ENCODE measurements at places on chromosomes 1 and 21. TPM values are rescaled to one million over a fixed set of nuclear protein-coding genes. Genes with fewer than 3 reads are reported as not detected.

DNA sequence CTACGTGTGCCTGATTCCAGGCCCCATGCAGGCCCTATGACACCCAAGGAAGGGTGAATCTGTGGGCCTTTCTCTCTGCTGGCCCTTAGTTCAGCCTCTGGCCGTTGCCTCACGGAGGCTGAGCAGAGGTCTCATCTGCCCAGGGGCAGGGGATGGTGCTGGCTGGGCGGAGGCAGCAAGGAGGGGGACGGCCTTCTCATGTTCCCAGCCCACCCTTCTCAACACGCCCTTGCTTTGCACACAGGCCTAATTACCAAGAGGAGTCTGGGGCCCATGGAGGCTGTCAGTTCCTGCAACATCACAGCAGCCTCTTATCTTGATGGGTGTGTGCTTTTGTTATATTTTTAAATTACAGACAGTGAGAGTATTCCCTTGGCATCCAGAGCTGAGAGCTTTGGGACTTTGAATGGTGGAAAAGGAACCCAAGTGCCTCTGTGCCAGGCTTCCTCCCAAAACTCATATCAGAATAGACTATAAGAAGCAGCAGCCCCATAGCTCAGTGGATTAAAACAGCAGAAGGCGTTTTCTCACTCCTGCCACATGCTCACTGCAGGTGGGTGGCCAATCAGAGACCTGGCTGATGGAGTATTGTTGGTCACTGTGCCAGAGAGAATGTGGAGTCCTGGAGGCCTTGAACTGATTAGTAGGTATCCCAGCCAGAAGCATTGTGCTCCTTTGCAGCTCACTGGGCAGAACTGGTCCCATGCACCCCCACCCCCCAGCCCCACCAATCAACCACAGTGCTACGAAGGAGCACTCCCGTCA lies 164.9 kb downstream of the CAMTA1 start:
- DNase-seq, result no peak
- no peak overlapping the region for H3K4me3 ChIP-seq
- no peaks in the 10 kb centered on the region for H3K27me3 ChIP-seq

DNA sequence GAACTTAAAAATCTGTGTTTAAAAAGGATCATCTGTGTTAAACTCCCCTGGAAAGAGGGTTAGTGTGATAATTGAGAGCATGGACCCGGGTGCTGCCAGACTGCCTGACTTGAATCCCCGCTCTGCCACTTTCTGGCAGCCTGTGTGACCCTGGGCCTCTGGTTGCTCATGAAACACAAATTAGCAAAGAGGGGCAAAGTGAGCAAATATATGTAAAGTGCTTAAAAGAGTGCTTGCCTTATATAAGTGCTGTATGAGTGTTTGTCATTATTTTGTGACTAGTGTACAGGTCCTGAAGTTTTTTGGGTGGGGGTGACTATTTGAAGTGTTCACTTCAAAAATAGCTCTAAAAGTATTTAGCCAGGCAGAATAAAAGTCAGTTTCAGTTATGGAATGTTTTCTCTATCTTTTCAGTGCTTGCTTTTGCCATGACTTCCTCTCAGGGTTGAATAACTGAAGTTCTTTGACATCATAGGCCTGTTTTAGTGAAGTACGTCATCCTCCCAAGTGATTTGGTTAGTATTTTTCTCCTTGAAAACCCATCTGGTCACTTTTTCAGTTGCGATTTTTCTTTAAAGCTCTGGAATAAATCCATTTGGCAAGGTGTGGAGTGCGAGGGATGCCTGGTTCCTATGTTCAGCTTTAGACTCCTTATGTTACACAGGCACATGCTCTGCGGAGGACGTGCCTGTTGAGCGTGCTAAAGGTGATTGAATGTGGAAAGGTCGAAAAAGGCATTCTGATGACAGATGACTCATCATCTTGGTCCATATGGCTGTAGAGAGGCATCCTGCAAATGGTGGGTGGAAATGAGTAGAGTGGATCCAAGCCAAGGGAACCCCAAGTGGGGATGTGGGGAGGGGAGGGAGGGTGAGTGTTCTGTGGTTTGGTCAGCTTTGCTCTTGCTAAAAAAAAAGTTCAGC lies 47.8 kb downstream of the AK4 start:
- H3K27ac ChIP-seq, result no peak overlapping the region
- H3K4me3 ChIP-seq, result no peak overlapping the region
- H3K36me3 ChIP-seq, result peaks cover 2% of the 10 kb centered on the region
- H3K4me1 ChIP-seq, result peaks cover 6% of the 10 kb centered on the region
- peaks cover 7% of the 10 kb centered on the region for H3K27me3 ChIP-seq

GRCh38 chr1:230848235-230848634 lies 20.1 kb downstream of the C1orf198 start:
- no peak overlapping the region for H3K27ac ChIP-seq
- peaks cover 8% of the 10 kb centered on the region for H3K36me3 ChIP-seq
- H3K27me3 ChIP-seq, result no peaks in the 10 kb centered on the region
- DNase-seq, result no peak
- no peak overlapping the region for H3K4me3 ChIP-seq
- no peaks in the 10 kb centered on the region for H3K4me1 ChIP-seq

- peaks cover 10% of the 10 kb centered on the region for H3K36me3 ChIP-seq
- H3K4me3 ChIP-seq, result no peak overlapping the region
- no peaks in the 10 kb centered on the region for H3K27me3 ChIP-seq
- H3K4me1 ChIP-seq, result no peaks in the 10 kb centered on the region
- H3K27ac ChIP-seq, result no peak overlapping the region
Measured at GRCh38 chr1:86741947-86742572, 37.7 kb downstream of the SH3GLB1 start.

DNA sequence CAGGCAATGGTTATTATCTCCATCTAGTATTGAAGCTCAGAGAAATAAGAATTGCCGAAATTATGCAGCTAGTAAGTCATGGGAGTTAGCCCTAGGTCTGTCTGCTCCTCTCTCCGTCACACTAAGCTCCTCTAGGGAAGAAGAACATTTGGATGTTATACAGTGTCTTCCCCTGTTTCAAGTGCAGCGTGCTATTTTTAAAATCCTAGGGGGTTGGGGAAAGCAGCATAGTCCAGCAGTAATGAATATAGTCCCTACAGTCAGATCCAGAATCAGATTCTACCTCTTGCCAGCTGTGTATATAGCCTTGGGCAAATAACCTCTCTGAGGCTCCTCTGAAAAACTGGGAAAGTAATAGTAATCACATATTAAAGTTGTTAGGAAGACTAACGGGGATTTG lies 44.5 kb upstream of the OSBPL9 start:
- H3K36me3 ChIP-seq, result no peaks in the 10 kb centered on the region
- peaks cover 54% of the 10 kb centered on the region for H3K4me1 ChIP-seq
- H3K4me3 ChIP-seq, result no peak overlapping the region
- no peak overlapping the region for H3K27ac ChIP-seq

DNA sequence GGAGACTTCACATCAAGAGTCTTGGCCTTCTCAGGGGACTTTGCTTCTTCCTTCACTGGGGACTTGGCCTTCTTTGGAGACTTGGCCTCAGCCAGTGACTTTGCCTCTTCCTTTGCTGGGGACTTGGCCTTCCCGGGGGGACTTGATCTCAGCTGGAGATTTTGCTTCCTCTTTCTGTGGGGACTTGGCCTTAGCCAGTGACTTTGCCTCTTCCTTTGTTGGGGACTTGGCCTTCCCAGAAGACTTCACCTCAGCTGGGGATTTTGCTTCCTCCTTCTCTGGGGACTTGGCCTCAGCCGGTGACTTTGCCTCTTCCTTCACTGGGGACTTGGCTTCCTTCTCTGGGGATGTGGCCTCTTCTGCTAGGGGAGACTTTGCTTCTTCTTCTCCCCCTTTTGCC lies 13.5 kb upstream of the CD2 start:
- H3K27me3 ChIP-seq, result no peaks in the 10 kb centered on the region
- no peak for DNase-seq
- H3K4me3 ChIP-seq, result peak overlapping the region; percentile 93
- H3K4me1 ChIP-seq, result peaks cover 57% of the 10 kb centered on the region
- H3K27ac ChIP-seq, result peak overlapping the region; percentile 100

DNA sequence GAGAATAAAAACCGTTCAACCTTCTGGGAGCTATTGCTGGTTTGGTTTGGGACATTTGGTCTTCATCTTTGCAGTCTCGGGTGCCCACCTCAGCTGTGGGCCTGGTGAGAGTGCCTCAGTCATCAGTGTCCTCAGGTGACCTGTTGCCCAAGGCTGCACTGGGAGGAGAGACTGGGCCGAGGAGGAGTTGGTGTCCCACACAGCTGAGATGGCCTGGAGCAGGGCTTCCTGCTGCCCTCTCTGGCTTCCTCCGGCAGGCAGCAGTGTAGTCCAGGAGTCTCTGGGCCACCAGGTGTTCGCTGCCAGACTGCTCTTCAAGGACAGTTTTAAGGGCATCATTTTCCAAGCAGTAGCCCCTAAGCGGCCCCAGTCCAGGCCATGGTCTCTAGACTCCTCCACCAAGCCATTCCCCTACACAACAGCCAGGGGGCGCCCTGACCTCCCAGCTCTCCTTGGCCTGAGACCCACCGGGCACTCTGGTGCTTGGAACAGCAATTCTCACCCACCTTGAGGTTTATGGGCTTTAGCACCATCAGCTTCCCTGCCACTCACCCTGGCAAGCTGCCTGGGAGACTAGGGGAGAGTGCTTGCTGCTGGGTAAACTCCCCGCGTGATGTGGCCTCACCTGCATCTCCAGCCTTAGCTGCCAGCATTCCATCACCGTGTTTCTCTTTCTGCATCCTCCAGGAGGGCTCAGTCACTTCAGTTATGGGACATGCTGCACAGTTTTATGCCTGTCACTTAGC lies 9.1 kb upstream of the SYTL1 start:
- H3K36me3 ChIP-seq, result peaks cover 18% of the 10 kb centered on the region
- H3K27me3 ChIP-seq, result no peaks in the 10 kb centered on the region
- peak overlapping the region; percentile 19 for H3K27ac ChIP-seq
- H3K4me1 ChIP-seq, result peaks cover 25% of the 10 kb centered on the region
- no peak overlapping the region for H3K4me3 ChIP-seq

- H3K4me3 ChIP-seq, result no peak overlapping the region
- DNase-seq, result no peak
- no peak overlapping the region for H3K27ac ChIP-seq
- no peaks in the 10 kb centered on the region for H3K4me1 ChIP-seq
Measured at GRCh38 chr1:113530021-113530420, 139.7 kb downstream of the MAGI3 start.

DNA sequence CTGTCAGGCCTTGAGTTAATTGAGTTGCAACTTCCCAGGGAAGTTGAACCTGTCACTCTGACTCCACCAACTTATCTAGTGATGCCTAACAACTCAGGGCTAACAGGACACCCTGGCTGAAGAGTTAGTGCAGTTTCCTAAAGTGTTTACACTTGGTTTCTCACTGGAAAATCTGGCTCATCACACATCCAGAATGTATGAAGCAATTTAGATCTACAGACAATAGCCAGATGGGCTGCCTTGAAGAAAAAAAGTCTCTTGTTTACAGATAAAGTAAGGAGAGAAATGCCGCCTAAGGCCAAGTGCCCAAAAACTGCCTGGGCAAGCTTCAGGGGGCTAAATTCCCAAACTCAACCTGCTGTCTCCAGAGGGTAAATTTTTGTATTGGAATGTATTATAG lies 446.3 kb upstream of the NCAM2 start:
- DNase-seq, result no peak
- no peak overlapping the region for H3K4me3 ChIP-seq
- no peak overlapping the region for H3K27ac ChIP-seq

DNA sequence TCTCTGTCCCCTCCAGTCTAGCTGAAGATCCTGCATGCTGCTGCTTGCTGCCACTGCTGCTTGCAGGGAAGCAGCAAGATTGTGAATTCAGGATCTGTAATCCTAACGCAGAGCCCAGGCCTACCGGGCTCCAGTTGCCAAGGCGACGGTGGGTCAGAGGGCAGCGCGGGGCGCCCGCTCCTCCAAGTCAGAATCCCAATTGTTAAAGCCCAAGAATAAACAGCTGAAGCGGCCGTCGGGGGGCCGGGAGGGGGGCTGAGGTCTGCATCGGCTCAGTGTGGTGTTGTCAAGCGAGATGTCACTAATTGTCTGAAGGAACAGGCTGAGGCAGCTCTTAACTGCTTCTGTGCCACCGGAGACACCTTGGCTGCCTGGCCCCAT lies 36.8 kb downstream of the AHDC1 start:
- DNase-seq, result no peak
- H3K27me3 ChIP-seq, result no peaks in the 10 kb centered on the region
- H3K4me1 ChIP-seq, result peaks cover 14% of the 10 kb centered on the region
- H3K36me3 ChIP-seq, result no peaks in the 10 kb centered on the region
- H3K4me3 ChIP-seq, result no peak overlapping the region

DNA sequence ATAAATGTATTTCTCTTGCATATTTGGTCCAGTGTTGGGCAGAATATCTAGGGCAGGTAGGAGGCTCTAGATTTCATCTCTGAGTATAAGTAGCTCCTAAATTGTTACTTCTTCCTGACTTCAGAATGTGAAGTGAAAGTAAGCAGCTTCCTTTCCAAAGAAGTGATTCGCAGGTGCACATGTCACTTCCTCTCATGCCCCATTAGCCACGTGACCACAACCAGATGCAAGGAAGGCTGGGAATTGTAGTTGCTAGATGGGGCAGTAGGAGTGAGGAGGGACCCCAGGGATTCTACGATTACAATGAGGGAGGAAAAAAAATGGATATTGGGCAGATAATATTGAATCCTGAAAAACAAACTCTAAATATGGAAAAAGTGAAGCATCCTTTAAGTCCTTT lies 113.2 kb upstream of the CYYR1 start:
- DNase-seq, result peak; percentile 12
- H3K4me3 ChIP-seq, result peak overlapping the region; percentile 32
- no peak overlapping the region for H3K27ac ChIP-seq
- H3K27me3 ChIP-seq, result no peaks in the 10 kb centered on the region
- H3K4me1 ChIP-seq, result peaks cover 5% of the 10 kb centered on the region
- no peaks in the 10 kb centered on the region for H3K36me3 ChIP-seq

DNA sequence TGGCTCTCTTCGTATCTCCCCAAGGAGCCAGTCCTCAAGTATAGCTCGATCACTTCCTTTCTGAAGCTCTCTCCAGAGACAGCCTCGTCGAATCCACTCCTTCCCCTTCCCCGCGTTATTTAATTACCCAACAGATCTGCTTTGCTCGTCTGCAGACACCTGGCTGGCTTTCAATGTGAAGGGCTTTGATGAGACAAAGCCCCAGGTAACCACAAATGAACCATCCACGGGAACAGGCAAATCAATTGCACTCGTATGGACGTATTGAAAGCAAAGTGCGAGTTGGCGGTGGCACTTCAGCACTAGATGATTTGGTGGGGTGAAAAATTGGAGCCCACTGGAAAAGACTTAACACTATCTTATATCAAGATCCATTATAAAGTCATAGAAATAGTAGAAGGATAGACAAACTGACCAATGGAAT lies 364 bp upstream of the BCAR3 start:
- peak overlapping the region; percentile 80 for H3K4me3 ChIP-seq
- H3K4me1 ChIP-seq, result peaks cover 14% of the 10 kb centered on the region
- DNase-seq, result no peak
- no peak overlapping the region for H3K27ac ChIP-seq

GRCh38 chr1:85998105-85998855 lies 158.3 kb downstream of the COL24A1 start:
- DNase-seq, result no peak
- H3K4me3 ChIP-seq, result no peak overlapping the region
- no peaks in the 10 kb centered on the region for H3K27me3 ChIP-seq
- H3K36me3 ChIP-seq, result no peaks in the 10 kb centered on the region

The ILDR2 gene
- total RNA-seq, result 15.8 TPM

The PLCH2 gene
- 13.9 TPM for total RNA-seq

The TMEM82 gene
- total RNA-seq, result 0.49 TPM

The GPR3 gene
- 0.81 TPM for total RNA-seq

The TRIM67 gene
- 0.12 TPM for total RNA-seq

The HTR6 gene
- total RNA-seq, result 0.55 TPM

The NOTCH2NLA gene
- total RNA-seq, result 36.6 TPM

The SYDE2 gene
- 4.3 TPM for total RNA-seq

The KCND3 gene
- total RNA-seq, result not detected
